ENCODE measurements at places on chromosomes 4 and X.

DNA sequence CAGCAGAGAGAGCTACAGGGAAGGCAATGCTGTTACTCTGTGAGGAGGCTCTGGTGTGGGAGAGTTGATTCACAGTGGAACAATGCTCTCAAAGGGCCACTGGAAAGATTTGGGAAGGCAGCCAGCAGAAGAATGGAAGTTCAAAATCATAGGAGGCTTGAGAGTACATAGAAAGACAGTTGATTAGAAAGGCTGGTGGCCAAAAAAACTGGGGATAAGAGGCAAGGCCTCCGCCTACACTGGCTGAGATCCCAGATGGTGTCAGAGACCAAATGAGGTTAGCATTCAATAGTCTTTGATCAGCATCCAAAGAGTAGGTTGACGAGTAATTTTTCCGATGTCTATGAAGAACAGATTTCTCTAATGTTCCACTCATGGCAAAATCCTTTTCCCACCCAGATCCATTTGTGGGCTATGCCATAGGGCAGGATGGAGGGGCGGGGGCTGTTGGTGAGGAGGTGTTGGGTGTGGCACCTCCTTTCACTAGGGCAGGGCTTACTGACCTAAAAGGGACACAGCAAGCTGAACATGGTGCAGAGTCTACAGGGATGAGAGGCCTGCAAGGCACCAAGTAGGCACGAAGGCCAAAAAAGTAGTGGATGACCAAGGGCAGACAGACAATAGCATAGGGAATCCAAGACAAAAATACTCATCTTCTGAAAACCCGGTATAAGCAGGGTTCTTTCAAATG, 15.1 kb downstream of the TEC start:
- no peak for DNase-seq

DNA sequence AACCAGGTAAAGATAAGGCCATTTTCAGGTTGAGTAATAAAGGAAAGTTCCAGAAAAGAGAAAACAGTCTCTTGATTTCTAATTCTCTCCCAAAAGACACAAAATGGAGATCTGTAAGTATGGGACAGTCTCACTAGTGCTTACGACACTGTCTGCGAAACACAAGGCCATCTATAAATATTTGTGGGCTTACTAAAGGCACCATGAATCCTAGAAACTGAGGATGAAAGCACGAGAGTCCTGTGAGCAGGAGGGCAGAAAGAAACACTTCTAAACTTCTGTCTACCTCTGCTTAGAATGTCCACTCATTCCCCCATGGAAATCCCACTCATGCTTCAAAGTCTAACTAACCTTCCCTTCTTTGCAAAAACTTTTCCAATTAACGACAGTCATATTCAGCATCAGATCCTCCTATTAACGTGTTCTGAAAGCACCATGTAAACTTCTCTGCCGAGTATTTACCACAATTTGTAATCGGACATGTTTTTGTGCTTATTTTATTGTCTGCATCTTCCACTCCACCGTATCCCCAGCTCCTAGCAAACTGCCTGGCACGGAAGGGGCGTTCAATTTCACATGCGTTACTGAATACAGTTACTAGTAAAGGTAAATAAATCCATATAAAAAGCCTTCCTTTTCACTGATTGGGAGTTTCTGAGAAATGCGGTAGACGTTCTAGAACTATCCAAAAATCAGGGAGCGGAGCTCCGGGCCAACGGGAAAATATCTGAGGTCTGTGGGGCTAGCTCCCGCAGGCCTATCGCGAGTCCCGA, 665 bp downstream of the PSMD10 start:
- DNase-seq: peak; percentile 21

GRCh38 chr4:186765673-186766546, 42.3 kb upstream of the FAT1 start:
- DNase-seq: no peak

GRCh38 chr4:184620212-184620867, 28.9 kb downstream of the CASP3 start:
- no peak for DNase-seq

DNA sequence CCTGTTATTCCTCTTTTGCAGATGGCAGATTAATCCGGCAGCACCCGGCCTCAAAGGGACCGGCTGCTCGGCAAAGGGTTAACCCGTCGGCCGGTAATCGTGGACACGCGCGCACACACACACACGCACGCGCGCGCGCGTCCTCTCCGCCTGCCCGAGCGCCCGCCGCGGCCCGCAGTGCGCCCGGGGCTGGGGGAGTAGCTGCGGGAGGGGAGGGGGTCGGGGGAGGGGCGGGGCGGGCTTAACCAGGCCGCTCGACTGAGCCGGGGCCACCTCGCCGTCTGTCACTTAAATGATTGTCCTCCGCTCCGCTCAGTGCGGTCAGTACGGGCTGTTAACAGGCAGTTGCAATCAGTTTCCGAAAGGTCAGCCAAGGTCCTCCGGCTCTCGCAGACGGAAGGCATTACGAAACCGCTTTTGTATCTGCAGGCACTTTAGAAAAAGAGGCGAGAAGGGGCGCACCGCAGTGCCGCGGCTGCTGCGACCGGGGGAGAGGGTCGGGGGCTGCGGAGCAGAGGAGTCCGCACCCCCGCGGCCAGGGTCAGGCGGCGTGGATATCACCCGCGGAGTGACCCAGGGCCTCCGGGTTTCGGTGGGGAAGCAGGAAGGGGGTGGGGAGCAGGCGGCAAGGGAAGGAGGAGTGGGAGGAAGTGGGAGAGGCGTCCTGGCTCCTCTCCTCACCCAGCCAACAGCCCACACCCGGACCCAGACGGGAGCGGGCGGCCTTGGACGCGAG, 57.3 kb upstream of the BCOR start:
- DNase-seq: no peak
